ENCODE measurements at places on chromosomes 5 and 9. TPM values are rescaled to one million over a fixed set of nuclear protein-coding genes. Genes with fewer than 3 reads are reported as not detected.

SLC31A2 gene
- total RNA-seq: 4.5 TPM

SH3RF2 gene
- 0.02 TPM for total RNA-seq

GZMA gene
- total RNA-seq: 87.6 TPM

C9orf50 gene
- not detected for total RNA-seq

NTRK2 gene
- total RNA-seq: 2.3 TPM

LCN10 gene
- 1.1 TPM for total RNA-seq

PCDHAC1 gene
- total RNA-seq: not detected

CD72 gene
- 8.1 TPM for total RNA-seq

CORO2A gene
- total RNA-seq: 0.92 TPM

PTGER4 gene
- 53.0 TPM for total RNA-seq

IL12B gene
- total RNA-seq: not detected

LCP2 gene
- total RNA-seq: 283 TPM

TAF11L5 gene
- not detected for total RNA-seq

ARL10 gene
- total RNA-seq: 18.1 TPM

RMRP gene
- 5,949 TPM for total RNA-seq

HAVCR2 gene
- 70.0 TPM for total RNA-seq

BTNL3 gene
- not detected for total RNA-seq

PCDHGB6 gene
- total RNA-seq: 0.14 TPM

All from activated CD4-positive, alpha-beta T cell treated with anti-CD3 and anti-CD28 coated beads, Interleukin-2, amount 10 ng/mL, durations not matched to agents 24 days and 14 days (primary cell).